ENCODE measurements at places on chromosomes 6 and 20.

DNA sequence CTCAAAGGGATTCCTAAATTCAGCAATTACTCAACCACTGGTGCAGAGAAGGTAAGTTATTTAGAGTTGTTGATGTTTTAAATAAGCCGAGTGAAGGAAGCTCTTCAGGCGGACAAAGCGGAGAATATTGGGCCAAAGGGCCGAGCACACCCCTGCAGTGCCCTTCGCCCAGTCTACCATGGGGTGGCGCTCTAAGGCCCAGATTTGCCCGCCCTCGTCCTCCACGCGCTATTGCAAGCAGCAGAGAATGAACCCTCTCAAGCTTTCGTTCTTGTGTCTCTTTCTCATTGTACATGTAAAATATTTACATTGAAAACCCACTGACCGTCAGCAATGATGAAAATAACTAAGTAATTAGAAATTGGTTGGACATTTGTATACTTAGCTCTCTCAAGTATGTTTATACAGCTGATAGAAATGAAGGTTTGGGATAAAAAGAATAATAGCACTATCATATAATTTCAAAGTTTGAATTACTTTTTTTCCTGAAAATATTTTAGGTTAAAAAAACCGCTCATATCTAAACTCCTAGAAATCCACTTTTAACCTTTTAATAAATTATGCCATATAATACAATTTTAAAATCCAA is 195.0 kb upstream of the CEP162 start:
- no peak for DNase-seq

GRCh38 chr6:705047-705446 is 12.1 kb upstream of the EXOC2 start:
- DNase-seq: no peak

GRCh38 chr6:86723729-86724128 is 213.6 kb upstream of the HTR1E start:
- DNase-seq: no peak

- no peak for DNase-seq
Observed at GRCh38 chr6:83062225-83062624, 3.4 kb downstream of the UBE3D start.

- DNase-seq: no peak
Observed at GRCh38 chr20:13447385-13448180, 191.1 kb downstream of the TASP1 start.

DNA sequence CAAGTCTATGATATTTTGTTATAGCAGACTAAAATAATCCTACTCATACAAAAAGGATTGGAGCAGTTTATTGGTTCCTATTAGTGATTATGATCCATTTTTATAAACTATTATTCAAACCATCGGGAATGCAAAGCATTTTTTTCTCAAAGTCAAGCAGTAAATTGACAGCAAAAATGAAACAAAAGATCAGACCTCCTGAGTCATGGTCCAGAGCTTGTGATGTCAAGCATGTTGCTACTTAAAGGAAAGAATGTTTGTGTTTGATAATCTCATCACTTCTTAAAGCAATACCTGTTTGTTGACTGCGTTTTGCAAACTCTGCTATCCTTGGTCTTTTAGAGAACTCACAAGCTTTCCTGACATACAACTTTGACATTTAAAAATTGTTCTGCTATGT is 204.4 kb downstream of the SAMD5 start:
- DNase-seq: no peak

DNA sequence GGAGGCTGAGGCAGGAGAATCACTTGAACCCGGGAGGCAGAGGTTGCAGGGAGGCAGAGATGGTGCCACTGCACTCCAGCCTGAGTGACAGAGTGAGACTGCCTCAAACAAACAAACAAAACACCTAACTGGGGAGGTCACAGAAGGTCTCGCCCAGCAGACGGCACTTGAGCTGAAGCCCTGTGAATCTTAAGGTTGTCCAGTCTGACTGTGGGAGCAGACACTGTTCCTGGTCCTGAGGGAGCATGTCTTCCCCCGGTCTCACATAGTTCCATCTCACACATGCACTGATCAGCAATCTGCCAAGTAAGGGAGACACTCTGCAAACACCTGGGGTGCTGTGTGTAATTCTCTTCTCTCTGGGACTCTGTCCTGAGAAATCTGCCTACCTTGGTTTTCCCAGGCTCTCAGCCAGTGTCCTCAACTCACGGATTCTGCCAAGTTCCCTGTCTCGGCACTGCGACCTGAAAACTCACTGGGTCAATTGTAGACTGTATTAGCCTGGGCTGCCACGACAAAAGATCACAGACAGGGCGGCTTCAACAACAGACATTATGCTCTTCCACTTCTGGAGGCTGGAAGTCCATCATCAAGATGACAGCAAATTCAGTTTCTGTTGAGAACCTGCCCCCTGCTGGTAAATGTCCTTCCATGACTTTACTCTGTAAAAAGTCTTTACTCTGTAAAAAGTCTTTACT is 94.3 kb downstream of the JPH2 start:
- DNase-seq: no peak

DNA sequence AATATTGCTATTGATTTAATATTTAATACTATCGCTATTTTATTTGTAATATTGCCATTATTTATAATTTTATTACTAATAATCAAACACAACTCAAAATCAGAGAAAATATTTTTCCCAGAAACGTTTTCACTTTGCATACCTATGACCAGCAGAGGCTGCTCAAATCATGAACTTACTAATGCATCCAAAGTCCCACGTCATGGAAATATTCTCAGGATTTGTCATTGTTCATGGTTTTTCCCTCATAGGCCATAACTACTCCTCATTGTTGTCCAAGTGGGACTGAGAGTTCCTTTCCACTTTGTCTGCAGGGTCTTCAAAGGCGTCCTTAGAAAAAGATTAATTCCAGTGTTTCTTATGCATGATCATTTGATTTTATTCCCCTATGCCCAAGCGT is 344.8 kb downstream of the THBS2 start:
- no peak for DNase-seq
